ENCODE measurements at places on chromosomes 11 and 22. TPM values are rescaled to one million over a fixed set of nuclear protein-coding genes. Genes with fewer than 3 reads are reported as not detected.

The OR5M3 gene
- not detected for total RNA-seq

The OR51B2 gene
- total RNA-seq = not detected

The FZD4 gene
- total RNA-seq = 0.08 TPM

The XPNPEP3 gene
- 16.2 TPM for total RNA-seq

The KRTAP5-10 gene
- not detected for total RNA-seq

The LINC01488 gene
- not detected for total RNA-seq

The PATE2 gene
- 0.55 TPM for total RNA-seq

The OR52H1 gene
- total RNA-seq = not detected

The MMP13 gene
- total RNA-seq = not detected

The OR2AG1 gene
- not detected for total RNA-seq

The SEPTIN3 gene
- 0.25 TPM for total RNA-seq

The LMF2 gene
- 97.8 TPM for total RNA-seq

The CST6 gene
- total RNA-seq = not detected

The KCTD14 gene
- total RNA-seq = 0.29 TPM

The TM7SF2 gene
- total RNA-seq = 18.6 TPM

The MUC6 gene
- total RNA-seq = not detected

The GRAP2 gene
- total RNA-seq = 13.2 TPM

- DNase-seq = no peak
Measured at GRCh38 chr11:114259124-114259526, 37.1 kb upstream of the NNMT start.

- DNase-seq = peak; percentile 94
Measured at GRCh38 chr22:23069502-23070357, 589 bp upstream of the GNAZ start.

- DNase-seq = no peak
Measured at GRCh38 chr22:41801147-41801819, 804 bp downstream of the CCDC134 start.

DNA sequence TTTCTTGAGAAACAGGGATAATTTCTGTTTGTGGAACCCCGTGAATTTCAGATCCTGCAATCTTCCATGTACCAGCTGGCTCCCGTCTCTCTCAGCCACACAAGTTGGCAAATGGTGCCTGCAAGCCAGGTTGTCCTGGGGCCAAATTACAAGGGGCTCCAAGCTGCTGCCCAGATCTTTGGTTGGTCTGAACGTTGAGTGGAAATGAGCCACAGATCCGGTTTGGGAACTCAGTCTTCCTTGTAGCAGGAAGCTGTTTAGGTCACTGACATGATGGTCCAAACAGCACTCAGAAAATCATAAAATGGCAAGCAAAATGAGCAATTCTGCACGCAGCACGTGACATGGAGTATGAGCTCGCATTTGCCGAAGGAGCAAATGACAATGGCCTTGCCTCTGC, 1496.4 kb downstream of the TBC1D22A start:
- DNase-seq = no peak

GRCh38 chr11:119941636-119942411, 196.1 kb downstream of the TRIM29 start:
- no peak for DNase-seq

DNA sequence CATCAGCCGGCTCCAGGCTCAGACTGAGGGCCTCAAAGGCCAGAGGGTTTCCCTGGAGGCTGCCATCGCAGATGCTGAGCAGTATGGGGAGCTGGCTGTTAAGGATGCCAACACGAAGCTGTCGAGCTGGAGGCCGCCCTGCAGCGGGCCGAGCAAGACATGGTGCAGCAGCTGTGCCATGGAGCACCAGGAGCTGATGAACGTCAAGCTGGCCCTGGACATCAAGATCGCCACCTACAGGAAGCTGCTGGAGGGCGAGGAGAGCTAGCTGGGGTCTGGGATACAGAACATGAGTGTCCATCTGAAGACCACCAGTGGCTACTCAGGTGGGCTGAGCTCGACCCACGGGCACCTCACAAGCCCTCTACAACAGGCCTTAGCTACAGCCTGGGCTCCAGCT, 4.0 kb upstream of the SCUBE2 start:
- no peak for DNase-seq

GRCh38 chr11:2404735-2405196, 4.2 kb downstream of the TSSC4 start:
- no peak for DNase-seq

DNA sequence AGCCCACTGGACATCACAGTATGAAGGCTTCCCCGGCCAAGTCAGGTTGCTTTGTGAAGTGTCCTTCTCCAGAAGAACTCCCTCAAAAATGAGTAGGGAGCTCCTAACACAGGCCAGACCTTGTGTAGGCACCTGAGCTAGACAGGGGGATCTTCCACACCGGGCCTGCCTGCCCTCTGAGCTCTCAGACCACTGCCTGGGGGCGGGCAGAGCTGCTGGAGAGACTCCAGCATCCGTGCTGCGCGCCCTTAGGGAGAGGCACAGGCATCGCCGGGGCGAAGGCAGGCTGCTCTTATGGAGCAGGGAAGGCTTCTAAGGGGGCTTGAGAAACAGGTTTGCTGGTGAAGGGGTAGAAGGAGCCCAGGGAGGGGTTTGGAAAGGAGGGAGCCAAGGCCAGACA, 4.4 kb downstream of the KCNJ5 start:
- no peak for DNase-seq

GRCh38 chr11:37770145-37770544, 1172.1 kb upstream of the RAG2 start:
- no peak for DNase-seq

GRCh38 chr11:77467233-77467632, 6.7 kb downstream of the PAK1 start:
- DNase-seq = no peak

GRCh38 chr11:7892840-7893254, 38.2 kb downstream of the OR10A6 start:
- DNase-seq = no peak

GRCh38 chr11:832529-833113, at the start of gene CD151:
Gene CD151 (plus strand): TSS chr11:832952. CDS start chr11:836070, 3,118 bp downstream.
- no peak for DNase-seq

DNA sequence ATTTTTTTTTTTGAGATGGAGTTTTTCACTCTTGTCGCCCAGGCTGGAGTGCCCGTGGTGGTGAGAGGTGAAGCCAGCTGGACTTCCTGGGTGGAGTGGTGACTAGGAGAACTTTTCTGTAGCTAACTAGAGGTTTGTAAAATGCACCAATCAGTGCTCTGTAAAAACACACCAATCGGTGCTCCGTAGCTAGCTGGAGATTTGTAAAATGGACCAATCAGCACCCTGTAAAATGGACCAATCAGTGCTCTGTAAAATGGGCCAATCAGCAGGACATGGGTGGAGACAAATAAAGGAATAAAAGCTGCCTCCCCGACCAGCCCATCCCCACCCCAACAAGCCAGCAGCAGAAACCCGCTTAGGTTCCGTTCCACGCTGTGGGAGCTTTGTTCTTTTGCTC, 4.4 kb upstream of the RAPSN start:
- no peak for DNase-seq

GRCh38 chr11:45801723-45802315, 3.1 kb upstream of the SLC35C1 start:
- DNase-seq = no peak

- DNase-seq = peak; percentile 41
Measured at GRCh38 chr22:48750826-48751440, 1076.7 kb downstream of the BRD1 start.

GRCh38 chr11:47765086-47765485, 2.1 kb downstream of the FNBP4 start:
- no peak for DNase-seq

- peak; percentile 85 for DNase-seq
Measured at GRCh38 chr11:76721755-76722677, 51.5 kb upstream of the LRRC32 start.

DNA sequence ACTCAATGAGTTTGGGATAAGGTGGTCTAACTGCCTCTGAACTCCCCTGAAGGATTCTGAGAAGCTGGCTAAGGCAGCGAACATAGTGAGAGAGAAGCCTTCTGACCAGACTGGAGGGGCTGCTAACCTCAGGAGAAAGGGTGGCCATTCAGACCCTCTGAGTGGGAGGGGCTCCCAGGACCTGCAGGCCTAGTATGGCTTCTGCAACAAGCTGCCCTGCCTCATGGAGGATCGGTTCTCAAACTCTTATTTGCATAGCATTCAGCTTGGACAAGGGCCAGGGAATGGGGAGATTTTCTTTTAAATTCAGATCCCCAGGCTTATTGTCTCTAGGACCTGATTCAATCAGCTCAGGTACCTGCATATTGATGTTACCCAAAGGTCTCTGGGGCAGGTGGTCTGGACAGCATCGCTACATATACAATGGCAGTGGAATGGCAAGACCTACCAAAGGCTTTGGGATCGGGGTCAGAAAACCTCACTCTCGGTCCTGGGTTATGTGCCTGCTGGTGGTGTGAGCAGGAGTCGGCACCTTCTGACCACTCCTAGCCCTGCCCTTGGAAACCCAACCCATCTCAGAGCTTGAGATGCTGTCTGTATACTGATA, 599.1 kb downstream of the BRD1 start:
- no peak for DNase-seq

DNA sequence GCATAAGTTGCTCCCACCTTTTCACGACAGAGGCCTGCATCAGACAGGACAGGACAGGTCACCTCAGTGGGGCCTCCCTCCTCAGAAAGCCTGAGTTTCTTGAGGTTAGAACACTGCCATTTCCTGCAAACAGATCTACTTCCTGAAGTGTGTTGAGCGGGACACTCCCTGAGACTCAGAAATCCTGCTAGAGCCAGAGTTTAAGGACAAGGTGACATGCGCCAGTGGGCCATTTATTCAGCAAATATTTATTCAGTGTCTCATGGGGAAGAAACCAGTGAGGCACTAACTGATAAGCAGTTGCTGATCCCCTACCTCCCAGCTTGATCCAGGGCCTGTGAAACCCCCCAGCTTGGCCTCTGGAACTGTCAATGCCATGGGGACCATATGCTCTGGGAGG, 454.6 kb downstream of the SOX6 start:
- DNase-seq = no peak

GRCh38 chr11:47314992-47315391, 37.5 kb downstream of the MYBPC3 start:
- DNase-seq = no peak

- no peak for DNase-seq
Measured at GRCh38 chr11:7449211-7449840, 36.0 kb upstream of the OLFML1 start.

- no peak for DNase-seq
Measured at GRCh38 chr22:30275625-30276024, 9.0 kb upstream of the OSM start.

DNA sequence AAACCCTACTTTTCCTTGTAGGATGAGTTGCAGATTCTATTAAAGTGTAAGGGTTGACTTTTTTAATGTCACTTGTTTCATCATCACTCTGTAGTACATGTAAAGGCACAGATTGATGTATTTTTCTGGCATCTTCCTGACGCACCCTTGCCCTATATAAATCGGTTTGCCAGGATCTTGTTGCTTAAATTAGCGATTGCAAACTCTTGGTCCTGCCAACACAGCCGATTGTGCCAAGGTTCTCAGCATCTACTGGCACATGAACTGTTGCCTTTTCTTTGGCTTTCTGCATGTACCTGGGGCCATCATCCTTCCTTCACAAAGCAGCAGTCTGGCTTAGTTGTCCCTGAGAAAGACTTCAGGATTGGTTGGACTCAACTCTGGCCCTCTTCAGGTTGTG, 7.5 kb upstream of the LIN7C start:
- no peak for DNase-seq

GRCh38 chr11:36240801-36241200, 48.4 kb downstream of the COMMD9 start:
- no peak for DNase-seq

- no peak for DNase-seq
Measured at GRCh38 chr11:59216641-59217564, 4.2 kb upstream of the MPEG1 start.

GRCh38 chr22:44954149-44954548, 55.7 kb downstream of the PHF21B start:
- no peak for DNase-seq

GRCh38 chr22:24145446-24146193, 35.7 kb upstream of the SUSD2 start:
- no peak for DNase-seq

DNA sequence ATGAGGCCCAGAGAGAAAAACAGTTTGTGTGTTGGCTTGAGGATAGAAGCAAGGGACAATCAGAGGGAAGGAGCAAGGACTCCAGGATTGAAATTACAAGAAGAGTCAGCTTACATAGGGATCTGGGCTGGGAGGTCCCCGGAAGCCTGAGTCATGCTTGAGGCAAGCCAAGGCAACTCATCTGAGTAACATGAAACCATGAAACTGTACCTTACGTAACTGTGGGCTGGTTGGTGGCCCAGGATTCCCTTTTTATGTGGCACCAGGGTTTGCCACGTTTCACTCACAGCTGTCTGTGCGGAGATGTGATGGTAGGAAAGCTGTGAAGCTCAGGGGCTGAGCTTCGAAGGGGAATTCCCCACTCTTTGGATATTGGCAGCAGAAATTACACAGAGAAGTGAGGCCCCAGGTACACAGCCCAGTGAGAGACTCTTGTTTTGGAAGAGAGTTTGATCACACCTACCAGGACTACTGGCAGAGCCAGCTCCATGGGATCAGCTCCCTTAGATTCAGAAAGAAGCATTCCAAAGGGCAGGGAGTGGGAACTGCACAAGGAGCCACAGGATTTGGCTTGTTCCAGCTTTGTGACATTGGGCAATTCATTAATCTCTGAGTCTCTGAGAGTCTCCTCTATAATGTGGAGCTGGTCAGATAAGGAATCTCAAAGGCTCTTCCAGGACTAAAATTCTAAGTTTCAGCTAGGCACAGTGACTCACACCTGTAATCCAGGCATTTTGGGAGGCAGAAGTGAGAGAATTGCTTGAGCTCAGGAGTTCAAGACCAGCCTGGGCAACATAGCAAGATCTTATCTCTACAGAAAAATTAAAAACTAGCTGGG, 7.8 kb downstream of the SLC5A1 start:
- DNase-seq = no peak

GRCh38 chr11:68040101-68040956, 1.5 kb downstream of the TCIRG1 start:
- DNase-seq = peak; percentile 84

DNA sequence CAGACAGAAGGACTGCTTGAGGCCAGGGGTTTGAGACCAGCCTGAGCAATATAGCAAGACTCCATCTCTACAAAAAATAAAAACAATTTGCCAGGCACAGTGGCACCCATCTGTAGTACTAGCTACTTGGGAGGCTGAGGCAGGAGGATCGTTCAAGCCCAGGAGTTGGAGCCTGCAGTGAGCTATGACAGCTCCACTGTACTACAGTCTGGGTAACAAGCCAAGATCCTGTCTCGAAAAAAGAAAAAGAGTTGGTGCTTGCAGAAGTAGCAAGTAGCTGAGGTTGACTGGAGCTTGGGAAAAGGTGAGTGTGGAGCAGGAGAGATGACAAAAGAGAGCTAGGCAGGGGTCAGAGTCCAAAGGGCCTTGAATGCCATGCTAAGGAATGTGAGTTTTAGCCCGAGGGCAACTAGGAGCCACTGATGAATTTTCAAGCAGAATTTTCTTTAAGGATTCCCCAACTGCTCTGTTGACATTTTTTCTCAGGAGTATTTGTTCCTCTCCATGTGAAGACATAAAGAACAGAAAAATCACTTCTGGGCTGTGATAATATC, 3.1 kb downstream of the AP1B1 start:
- DNase-seq = no peak

DNA sequence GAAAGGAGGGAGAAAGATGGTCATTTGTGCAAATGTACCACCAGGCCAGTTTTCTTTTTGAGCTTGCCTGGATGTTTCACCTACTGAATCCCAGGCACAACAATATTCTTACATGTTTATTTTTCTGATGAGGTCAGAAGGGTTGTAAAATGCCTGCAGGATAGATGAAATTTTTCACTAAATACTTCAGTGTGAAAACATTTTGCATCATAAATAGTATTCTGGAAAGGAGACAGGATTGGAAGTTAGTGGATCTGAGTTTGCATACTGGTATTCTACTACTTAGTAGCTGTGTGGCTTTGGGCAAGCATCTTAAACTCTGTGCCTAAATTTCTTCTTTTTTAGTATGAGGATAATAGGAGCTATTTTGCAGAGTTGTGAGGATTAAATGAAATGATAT, 24.8 kb downstream of the RNF169 start:
- DNase-seq = no peak

Data from natural killer cell treated with Interleukin-12 subunit alpha and Interleukin-12 subunit beta and Interleukin-15 and Interleukin-18, amount 100 ng/mL, for 72 hours (primary cell).